ENCODE measurements at places on chromosomes 3 and 15. TPM values are rescaled to one million over a fixed set of nuclear protein-coding genes. Genes with fewer than 3 reads are reported as not detected.

ABHD17C gene
- 2.5 TPM for total RNA-seq

DNA sequence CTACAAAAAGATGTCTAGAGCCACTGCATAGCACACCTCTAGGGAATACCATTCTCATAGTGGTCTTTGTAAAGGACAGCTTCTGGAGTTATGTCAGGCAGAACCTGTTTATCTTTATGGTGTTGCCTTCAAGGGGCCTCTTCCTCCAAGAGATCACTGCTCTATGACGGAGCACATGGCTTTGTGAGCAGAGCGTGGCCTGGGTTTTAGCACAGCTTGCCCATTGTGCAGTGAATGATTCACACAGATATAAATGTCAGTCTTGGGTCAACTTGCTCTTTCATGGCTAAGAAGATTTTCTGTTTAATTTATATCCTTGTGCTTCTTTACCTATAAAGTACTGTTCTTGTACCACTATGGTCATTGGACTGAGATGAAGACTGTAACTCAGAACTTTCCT lies 41.5 kb upstream of the RBMS3 start:
- no peak for DNase-seq

SLC28A2 gene
- total RNA-seq, result not detected

DNA sequence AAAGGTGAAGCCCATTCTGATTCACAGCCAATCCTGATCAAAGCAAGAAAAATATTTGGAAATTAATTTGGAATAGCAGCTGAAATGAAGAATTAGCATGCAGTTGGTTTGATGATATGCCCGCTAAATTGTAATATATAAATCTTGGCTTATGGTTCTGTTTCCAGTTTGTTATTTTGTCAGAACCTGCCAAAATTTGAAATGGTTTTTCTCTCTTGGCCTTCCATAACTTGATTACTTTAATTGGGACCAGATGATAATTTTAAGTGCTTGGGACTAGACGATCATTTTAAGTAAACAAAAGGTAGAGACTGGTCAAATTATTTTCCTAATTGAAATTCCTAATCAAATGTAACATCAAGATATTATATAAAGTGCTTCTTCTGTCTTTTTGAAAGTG lies 842.4 kb downstream of the TBL1XR1 start:
- no peak for DNase-seq

- no peak for DNase-seq
Measured at GRCh38 chr3:55543181-55543614, 56.1 kb upstream of the WNT5A start.

PIGZ gene
- 1.8 TPM for total RNA-seq

- no peak for DNase-seq
Measured at GRCh38 chr3:65894126-65894525, 144.6 kb downstream of the MAGI1 start.

DNA sequence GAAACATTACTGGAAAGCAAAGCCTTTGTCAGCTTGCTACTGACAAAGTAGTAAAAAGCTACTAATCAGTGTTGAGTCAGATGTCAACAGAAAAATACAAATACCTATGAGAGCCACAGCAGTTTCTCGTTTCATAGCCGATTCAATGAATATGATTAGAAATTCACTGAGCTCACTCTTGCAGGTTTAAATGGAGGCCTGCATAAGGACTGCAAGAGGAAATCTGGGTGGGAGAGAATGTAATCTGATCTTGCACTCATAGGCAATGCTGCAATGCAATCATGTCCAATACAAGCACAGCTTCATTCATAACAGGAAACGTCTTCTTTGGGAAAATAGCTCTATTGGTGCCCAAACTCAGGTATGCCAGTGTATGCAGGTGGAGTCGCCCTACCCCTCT lies 608.8 kb downstream of the ROBO2 start:
- DNase-seq, result no peak

SENP8 gene
- 1.6 TPM for total RNA-seq

- DNase-seq, result no peak
Measured at GRCh38 chr3:101574388-101575112, 570 bp downstream of the PCNP start.

GRCh38 chr3:71103430-71103921 lies 480.1 kb downstream of the FOXP1 start:
- no peak for DNase-seq

CELSR3 gene
- 2.3 TPM for total RNA-seq

DNA sequence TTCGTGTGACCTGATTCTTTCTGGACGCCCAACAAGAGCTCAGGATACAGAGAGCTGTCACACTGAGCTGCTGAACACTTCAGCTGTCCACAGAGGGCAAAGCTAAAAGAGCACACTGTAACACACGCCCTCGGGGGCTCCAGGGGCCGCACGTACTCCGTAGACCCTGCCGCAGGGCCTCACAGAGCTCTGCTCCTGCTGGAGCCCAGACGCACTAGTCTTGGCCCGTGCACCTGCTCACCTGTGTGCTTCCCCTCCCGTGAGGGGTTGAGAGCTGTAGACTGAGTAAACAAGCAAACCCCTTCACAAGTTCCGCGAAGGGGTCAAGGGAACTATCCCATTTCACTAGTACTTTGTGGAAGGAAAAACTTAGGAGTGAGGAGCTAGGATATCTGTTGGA lies 30.7 kb upstream of the TUSC7 start:
- DNase-seq, result no peak

- DNase-seq, result no peak
Measured at GRCh38 chr3:14389716-14390115, 12.7 kb upstream of the SLC6A6 start.

GRCh38 chr3:8885536-8886316 lies 77.5 kb downstream of the RAD18 start:
- no peak for DNase-seq

All from activated B cell treated with CpG ODN at 0.5 μM for 24 hours (primary cell).